Activated T-cell treated with anti-CD3 and anti-CD28 coated beads, Interleukin-2, amount 50 U/mL, for 1 hour (primary cell): ENCODE measurements at places on chromosomes 13 and 19.

GRCh38 chr13:97124915-97125809, 97.0 kb upstream of the MBNL2 start:
- no peak for DNase-seq

DNA sequence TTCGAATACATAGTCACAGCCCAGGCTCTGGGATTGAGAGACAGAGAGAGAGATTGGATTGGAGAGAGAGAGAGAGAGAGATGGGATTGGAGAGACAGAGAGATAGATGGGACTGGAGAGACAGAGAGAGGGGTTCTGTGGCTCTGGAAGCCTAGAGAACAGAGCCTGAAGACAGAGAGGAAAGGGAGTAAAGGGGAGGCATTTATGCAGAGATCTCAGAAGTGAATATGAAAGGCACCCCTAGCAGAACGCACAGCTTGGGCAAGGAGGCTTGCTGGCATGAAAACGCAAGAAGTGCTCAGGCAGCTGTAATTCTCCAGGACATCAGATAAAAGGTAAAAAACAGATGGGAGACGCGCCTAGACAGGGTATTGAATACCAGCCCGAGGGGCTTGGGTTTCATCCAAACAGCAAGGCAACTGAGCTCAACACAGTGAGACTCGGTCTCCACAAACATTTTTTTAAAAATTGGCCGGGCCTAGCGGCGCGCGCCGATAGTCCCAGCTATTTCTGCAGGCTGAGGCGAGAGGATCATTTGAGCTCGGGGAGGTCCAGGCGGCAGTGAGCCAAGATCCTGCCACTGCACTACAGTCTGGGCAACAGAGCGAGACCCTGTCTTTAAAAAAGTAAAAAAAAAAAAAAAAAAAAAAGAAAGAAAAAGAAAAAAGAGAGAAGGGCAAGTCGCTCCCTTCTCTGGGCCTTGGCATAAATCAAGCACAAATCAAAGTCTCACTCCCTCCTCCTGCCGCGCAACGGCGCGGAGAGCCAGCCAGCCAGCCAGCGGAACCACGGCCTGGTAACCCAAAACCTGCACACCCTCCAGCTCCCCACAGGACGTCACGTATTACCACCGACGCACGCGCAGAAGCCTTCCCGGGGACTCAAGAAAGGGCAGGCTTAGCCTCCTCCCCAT, 774 bp upstream of the PPP2R1A start:
- peak; percentile 94 for DNase-seq

DNA sequence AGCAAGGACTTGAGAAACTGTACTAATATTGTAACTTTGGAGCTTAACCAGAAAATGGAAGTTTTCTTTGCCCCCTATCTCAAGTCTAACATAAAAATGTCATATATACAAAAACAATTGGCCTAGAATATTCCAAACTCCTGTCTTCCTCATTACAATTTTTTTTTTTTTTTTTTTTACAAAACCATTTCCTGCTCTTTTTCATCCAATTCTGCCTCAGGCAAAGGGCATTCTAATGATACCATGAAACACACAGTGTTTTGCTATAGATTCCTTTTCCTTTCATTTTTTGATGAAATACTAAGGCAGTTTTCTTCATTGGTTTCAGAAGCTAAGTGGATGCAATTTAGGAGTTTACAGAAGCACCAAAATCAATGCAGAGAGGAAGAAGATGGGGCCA, 119.7 kb downstream of the LHFPL6 start:
- no peak for DNase-seq

GRCh38 chr19:12965017-12965811, 4.2 kb upstream of the DAND5 start:
- DNase-seq: peak; percentile 88

DNA sequence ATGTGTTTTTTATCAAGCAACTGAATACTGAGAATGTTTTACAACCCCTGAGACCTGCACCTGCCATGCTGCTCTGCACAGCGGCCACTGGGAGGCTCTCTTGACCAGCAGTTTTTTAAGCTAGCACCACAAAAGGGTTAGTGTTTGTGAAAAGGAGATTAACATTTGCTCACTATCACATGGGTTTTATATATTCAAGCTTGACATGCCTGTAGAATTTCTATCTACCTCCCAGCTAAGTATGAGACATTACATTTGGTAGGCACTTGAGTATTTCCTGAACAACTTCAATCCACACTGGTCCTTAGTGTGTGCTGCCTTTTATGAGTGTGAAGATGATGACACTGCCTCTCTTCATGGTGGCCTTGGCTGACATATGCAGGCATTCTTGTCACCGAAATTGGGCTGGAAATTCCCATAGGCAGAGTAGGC, 1238.9 kb downstream of the UQCRFS1 start:
- no peak for DNase-seq

DNA sequence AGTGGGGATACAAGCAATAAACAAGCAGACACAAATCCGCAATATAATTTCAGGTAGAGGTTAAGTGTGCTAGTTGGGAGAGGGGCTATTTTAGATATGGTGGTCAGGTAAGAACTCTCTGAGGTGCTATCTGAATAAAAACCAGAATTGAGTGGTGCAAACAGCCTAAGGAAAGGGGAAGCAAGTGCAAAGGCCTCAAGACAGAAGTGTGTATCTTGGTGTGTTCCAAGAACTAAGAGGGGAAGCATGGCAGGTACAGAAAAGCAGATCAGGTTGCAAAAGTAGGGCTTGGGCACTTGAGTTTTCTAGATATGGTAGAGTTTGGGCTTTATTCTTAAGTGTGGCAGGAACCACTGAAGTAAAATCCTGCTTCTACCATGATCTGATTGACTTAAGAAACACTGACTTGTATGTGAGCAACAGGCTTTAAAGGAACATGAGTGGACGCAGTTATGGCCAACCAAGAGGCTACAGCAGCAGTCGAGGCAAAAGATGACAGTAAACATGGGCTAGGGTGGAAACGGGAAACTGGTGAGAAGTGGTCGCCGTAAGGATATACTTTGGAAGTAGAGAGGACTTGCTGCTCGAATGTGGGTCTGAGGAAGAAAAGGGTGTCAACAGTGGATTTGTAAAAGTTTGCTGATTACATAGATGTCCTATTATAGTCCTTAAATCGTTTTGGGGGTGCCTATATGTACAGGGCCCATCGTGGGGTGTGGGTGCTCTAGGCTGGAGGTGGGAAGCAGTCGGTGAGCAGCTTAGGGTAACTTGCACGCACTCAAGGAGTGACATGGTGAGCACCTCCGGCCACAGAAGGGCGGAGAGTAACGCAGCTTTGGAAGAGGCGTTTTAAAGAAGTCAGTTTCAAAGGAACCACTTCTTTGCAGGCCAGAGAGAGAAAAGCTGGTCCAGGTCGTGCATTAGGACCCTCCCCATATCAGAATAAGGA, 677 bp downstream of the TGDS start:
- DNase-seq: peak; percentile 35

DNA sequence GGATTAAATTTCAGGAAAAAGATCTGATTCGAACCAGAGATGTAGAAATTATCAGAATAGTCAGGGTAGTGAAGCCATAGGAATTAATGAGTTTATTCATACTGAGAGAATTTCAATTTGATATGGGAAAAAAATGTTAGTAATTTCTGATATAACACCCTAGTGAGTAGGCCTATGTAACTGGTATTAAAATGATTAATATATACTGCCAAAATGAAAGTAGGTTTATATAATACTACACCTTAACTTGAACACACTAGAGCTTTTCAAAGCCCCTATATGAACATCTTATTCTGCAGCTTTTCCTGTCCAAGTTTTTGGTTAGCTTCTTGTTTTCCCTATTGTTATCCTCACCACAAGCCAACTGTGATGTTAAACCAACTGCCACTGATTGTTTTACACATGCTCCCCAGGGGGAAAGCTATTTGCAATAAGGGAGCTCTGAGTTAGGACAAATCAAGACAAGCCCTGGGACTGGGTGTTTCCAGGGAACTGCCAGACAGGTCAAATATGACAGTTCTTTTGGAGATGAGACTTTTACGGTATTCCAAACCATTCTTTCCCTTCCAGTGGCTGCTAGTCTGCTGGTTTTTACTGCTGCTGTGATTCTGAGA, 45.3 kb downstream of the FNDC3A start:
- no peak for DNase-seq

DNA sequence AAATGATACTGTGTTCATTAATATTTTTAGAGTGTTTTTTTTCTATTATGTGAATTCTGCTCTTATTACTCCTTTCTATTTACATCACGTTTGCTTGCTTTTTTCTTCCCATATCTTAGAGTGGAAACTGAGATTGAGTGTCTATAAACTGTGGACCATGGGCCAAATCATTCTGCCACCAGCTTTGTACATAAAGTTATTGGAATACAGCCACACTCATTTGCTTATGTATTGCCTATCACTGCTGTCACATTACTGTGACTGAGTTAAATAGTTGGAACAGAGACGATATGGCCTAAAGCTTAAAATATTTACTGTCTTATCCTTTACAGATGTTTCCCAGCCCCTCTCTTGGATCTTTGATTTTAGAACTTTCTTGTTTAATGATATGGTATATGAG, 260.4 kb downstream of the MAB21L1 start:
- no peak for DNase-seq

DNA sequence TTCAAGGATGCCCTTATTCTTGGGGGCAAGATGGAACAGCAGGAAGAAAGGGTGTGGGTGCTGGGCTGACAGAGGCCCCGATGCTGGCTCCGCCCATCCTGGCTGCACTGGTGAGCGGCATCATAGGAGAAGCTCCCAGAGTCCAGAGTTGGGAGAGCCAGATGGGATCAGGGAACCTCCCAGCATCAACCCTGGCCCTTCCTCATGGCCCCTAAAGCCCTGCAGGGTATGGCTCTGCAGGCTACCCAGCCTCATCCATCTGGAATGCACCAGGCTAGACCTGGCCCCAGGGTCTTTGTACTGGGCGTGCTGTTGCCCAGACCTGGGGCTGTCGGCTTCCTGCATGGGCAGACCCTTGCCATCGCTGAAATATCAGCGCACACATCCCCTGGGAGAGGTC, 7.9 kb upstream of the ELL start:
- DNase-seq: no peak
